ENCODE measurements at places on chromosomes 4 and X. TPM values are rescaled to one million over a fixed set of nuclear protein-coding genes. Genes with fewer than 3 reads are reported as not detected.
A peak's percentile ranks its signal among the peaks of the same experiment; 100 is the strongest.

The MAGEA2B gene
- not detected for total RNA-seq

The FAT4 gene
- 6.1 TPM for total RNA-seq

The SLIT2 gene
- 8.5 TPM for total RNA-seq

DNA sequence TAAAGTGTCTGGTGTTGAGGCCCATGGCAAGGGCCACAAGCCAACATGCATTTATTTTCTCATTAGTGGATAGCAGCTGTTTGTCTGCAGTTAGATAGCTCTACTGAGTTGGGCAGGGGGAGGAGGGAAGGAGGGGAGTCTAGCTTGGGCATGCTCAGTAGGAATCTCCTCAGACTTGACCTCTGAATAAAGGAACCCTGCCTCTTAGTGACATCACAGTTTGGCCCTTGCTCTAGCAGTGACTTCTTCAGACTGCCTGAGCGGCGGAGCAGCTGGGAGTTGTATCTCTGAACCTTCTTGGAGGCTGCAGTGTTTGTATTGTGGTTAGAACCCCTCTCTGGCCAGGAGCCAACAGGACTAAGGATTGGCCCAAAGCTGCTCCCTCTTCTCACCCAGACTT lies 57.4 kb downstream of the BCORL1 start:
- peak; percentile 32 for DNase-seq

GRCh38 chr4:12761694-12762093 lies 722.4 kb downstream of the RAB28 start:
- DNase-seq: no peak

GRCh38 chr4:69830560-69831269 lies 29.2 kb downstream of the SULT1E1 start:
- no peak for DNase-seq

DNA sequence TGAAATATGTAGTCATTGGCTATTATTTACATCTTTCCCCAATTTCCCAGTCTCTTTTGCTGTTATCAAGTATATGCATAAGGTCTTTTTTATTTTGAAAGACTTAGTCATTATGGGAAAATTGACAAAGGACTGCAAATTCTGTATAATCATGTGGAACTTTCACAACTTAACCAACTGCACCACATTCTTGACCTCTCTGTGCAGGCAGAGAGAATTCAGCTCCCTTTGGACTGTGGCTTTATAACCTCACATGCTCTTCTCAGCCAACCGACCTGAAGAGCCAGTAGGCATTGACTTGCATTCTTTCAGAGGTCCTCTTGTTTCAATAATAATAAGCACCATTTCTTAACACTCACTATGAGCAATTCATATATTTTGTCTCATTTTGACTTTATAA lies 66.9 kb downstream of the ANXA3 start:
- no peak for DNase-seq

DNA sequence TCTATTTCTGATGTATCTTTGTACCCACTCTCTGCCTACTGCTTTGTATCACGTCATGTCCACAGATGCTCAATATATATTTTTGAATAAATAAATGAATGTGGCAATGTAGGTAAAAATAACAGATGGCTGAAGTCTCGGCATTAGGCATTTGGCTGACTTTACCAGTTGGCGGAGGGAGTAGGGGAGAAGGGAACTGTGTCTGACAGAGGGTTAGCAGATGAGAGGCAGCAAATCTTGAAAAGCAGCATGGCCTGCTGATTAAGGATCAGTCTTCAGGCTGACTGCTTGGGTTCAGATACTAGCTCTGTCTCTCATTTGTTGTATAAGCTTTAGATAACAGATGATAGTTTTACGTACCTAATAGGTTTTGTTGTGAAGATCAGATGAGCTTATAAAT lies 31.9 kb upstream of the RASGEF1B start:
- no peak for DNase-seq

DNA sequence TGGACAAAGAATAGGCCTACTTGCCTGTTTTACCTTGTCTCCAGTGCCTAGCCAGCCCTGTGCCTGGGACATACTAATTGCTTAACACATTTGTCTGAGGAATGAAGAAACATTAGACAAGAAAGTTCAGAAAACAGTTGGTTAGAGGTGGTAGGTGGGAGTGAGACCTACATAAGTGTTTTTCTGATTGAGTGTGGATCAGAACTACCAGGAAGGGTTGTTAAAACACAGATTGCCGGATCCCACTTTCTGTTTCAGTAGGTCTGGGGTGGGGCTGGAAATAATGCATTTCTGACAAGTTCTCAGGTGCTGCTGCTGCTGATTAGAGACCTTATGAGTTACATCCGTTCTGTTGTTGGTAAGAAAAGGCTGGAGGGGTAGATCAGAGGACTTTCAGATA lies 5.7 kb upstream of the JADE1 start:
- DNase-seq: no peak

DNA sequence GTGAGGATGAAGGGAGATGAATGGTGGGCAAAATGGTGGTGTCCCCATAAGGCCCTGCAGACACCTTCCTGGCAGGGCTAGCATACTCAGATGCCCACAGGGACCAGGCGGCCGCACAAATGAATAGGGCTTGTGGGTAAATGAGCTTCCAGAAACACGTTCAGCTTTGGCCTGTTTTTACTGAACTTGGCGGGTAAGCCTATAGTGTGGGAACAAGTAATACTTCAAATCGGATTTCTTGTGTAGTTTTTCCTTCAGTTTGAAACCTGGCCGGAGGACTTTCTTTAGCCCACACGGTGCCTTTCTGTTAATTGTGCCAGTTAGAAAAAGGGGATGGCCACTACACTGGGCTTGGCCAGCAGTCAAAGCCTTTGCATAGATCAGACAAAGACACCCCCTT lies 22.8 kb downstream of the SMS start:
- DNase-seq: no peak

DNA sequence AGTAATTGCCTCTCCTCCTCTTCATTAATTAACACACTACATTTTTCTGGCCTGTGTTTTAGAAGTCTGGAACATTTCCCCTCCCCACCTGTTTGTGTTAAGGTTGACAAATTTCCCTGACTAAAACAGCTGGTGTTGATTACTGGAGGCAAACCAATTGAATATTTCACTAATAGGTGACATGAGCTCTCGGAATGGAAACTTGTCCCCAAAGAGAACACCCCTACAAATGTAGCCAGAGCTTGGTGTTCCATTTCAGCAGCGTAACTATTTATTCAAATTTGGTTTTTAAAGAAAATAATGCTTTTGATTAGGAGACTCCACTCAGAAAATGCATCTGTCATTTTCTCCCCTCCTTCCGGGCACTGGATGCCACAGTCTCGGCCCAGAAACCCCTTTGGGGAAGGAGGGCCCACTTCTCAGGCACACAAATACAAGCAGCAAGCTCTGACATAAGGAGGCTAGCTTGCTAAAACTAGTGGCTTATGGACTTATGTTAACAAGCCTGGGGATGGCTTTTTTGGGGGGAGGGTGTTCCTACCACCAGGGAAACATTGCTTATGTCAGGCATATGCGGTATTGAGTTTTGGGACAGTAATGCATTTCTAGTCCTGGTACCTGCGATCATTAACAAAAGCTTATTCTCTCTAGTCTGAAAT lies 2.2 kb downstream of the RNF150 start:
- no peak for DNase-seq

Measured in left ventricle myocardium superior (tissue), 1 donor.